ENCODE measurements at places on chromosomes 16 and 17.

- H3K4me3 ChIP-seq: no peak overlapping the region
- no peaks in the 10 kb centered on the region for H3K27me3 ChIP-seq
- H3K27ac ChIP-seq: no peak overlapping the region
These were observed 31.8 kb downstream of the USP7 start for GRCh38 chr16:8931859-8932258.

GRCh38 chr17:73639932-73640331 lies 4.3 kb downstream of the SDK2 start:
- no peaks in the 10 kb centered on the region for H3K36me3 ChIP-seq
- DNase-seq: no peak
- peaks cover 9% of the 10 kb centered on the region for H3K27me3 ChIP-seq
- H3K4me3 ChIP-seq: no peak overlapping the region
- H3K4me1 ChIP-seq: no peaks in the 10 kb centered on the region

DNA sequence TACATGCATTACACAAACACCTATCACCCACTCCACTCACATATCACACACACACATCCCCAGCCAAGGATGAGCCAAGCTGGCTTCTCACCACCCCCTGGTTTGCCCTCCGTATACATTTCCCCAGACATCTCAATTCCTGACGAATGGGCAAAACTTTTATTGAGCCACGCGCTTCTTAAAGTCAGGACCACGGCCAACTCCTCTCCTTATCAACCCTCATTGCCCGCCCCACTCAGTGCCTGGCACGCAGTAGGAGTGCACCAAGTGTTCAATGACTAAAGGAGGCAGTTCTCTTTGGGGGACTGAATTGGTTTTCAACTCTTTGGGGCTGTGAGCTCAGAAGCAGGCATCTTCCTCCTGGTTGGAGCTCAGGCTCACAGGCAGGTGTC lies 22.5 kb upstream of the C16orf78 start:
- no peaks in the 10 kb centered on the region for H3K4me1 ChIP-seq
- H3K36me3 ChIP-seq: no peaks in the 10 kb centered on the region
- H3K27ac ChIP-seq: no peak overlapping the region
- no peak for DNase-seq
- H3K27me3 ChIP-seq: no peaks in the 10 kb centered on the region
- no peak overlapping the region for H3K4me3 ChIP-seq

GRCh38 chr17:49445591-49445990 lies 30.9 kb upstream of the PHB1 start:
- no peak for DNase-seq
- no peaks in the 10 kb centered on the region for H3K36me3 ChIP-seq
- 0 out of 2 replicates have a peak, but pooled peaks cover 4% of the 10 kb centered on the region for H3K27me3 ChIP-seq
- H3K4me1 ChIP-seq: no peaks in the 10 kb centered on the region

GRCh38 chr17:7646457-7646856 lies 4.3 kb upstream of the ATP1B2 start:
- H3K4me3 ChIP-seq: no peak overlapping the region
- no peak for DNase-seq
- peaks cover 8% of the 10 kb centered on the region for H3K27me3 ChIP-seq
- H3K27ac ChIP-seq: no peak overlapping the region

- no peak overlapping the region for H3K27ac ChIP-seq
- no peak overlapping the region for H3K4me3 ChIP-seq
- H3K36me3 ChIP-seq: peaks cover 5% of the 10 kb centered on the region
- H3K4me1 ChIP-seq: no peaks in the 10 kb centered on the region
- H3K27me3 ChIP-seq: no peaks in the 10 kb centered on the region
These were observed 10.2 kb downstream of the FLII start for GRCh38 chr17:18248300-18248731.

GRCh38 chr17:63919311-63919723 lies 678 bp upstream of the GH1 start:
- H3K36me3 ChIP-seq: no peaks in the 10 kb centered on the region
- no peaks in the 10 kb centered on the region for H3K27me3 ChIP-seq
- no peak overlapping the region for H3K27ac ChIP-seq
- DNase-seq: peak; percentile 71
- no peak overlapping the region for H3K4me3 ChIP-seq

DNA sequence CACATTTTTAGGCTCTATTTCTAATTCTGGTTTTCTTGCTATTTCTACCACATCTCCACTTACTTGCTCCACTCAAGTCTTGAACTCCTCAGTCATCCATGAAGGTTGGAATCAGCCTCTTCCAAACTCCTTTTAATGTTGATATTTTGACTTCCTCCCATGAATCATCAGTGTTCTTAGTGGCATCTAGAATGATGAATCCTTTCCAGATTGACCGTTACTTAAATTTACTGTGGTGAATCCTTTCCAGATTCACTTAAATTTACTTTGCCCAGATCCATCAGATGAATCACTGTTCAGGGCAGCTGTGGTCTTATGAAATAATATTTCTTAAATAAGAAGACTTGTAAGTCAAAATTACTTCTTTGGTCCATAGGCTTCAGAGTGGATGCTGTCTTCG lies 32.4 kb downstream of the CLTC start:
- H3K4me1 ChIP-seq: no peaks in the 10 kb centered on the region
- H3K27ac ChIP-seq: no peak overlapping the region
- DNase-seq: no peak
- H3K4me3 ChIP-seq: no peak overlapping the region
- peaks cover 2% of the 10 kb centered on the region for H3K36me3 ChIP-seq

- no peaks in the 10 kb centered on the region for H3K27me3 ChIP-seq
- H3K4me3 ChIP-seq: no peak overlapping the region
- no peak for DNase-seq
- H3K36me3 ChIP-seq: no peaks in the 10 kb centered on the region
- H3K4me1 ChIP-seq: peaks cover 14% of the 10 kb centered on the region
These were observed 8.1 kb downstream of the TMEM204 start for GRCh38 chr16:1541293-1542165.

DNA sequence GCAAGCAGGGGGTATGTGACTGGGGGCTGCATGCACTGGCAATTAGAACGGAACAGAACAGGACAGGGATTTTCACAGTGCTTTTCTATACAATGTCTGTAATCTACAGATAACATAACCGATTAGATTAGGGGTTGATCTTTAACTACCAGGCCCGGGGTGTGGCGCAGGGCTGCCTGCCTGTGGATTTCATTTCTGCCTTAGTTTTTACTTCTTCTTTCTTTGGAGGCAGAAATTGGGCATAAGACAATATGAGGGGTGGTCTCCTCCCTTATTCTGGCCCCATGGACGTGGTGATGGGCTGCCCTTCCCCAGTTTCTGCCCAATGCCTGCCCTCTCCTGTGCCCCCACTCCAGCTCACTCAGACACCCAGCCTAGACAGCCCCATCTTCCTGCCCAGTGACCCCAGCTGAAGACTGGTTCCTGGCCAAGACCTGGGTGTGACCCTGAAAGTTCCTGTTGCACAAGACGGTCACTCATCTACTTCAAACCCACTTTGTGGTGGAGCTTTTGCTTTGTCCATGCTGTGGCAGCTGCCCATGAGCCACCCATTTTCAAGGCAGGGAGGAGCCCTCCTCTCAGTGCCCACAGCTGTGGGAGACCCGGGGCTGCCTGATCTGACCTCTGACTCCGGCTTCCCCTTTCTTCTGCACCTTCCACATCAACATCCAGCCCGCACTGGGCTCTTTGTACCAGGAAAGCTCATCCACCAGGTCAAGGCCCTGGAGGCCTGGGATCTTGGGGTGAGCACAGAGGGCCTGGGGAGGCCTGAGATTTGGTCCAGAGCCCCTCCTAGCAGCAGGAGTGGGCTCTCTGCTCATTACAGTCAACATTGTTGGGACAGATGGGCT lies 18.6 kb downstream of the ALOX12B start:
- no peak overlapping the region for H3K4me3 ChIP-seq
- no peak for DNase-seq
- no peaks in the 10 kb centered on the region for H3K36me3 ChIP-seq

- H3K4me3 ChIP-seq: no peak overlapping the region
- H3K27me3 ChIP-seq: peaks cover 21% of the 10 kb centered on the region
- DNase-seq: no peak
- no peaks in the 10 kb centered on the region for H3K4me1 ChIP-seq
- H3K36me3 ChIP-seq: no peaks in the 10 kb centered on the region
These were observed 3.0 kb downstream of the BAHCC1 start for GRCh38 chr17:81398176-81398831.

DNA sequence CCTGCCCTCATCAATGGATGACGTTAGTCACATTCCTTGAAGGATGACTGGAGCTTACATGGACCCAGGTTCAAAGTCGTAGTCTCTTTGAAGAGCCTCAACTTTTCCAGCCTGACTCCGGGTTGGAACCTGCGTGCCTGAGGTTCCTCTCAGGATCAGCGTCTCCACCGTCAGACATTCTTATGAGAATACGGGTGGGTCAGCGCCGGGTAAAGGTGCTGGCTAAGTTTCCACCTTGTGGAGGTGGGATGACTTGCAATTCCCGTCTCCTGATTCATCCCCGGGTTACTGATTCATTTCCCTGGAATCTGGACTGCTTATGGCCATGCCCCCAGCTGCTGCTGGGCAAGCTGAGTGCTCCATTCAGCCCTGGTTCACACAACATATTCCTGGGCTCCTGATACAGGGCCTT lies 38.9 kb upstream of the CMIP start:
- DNase-seq: no peak
- no peaks in the 10 kb centered on the region for H3K36me3 ChIP-seq
- H3K27ac ChIP-seq: no peak overlapping the region
- H3K4me3 ChIP-seq: no peak overlapping the region
- H3K27me3 ChIP-seq: no peaks in the 10 kb centered on the region

DNA sequence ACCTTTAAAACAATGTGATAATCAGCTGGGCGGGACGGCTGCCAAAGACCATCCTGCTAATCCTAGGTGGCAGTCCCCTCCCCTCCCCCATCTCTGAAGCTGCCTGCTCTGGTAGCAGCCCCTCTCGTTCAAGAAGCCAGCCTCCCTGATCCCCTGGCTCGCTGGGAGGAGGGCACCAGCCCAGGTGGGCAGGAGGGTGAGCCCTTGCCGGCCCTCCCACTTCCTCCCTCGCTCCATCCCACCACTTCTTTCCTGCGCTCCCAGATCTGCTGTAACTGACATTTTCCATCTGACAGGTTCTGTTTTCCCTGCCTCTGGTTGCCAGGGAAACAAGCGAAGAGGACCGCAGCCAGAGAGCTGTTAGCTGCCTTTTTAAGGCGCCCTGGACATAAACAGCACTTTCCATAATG lies 155.7 kb upstream of the TNRC6C start:
- no peak overlapping the region for H3K27ac ChIP-seq
- no peak overlapping the region for H3K4me3 ChIP-seq
- H3K4me1 ChIP-seq: no peaks in the 10 kb centered on the region
- DNase-seq: no peak

GRCh38 chr16:49688036-49688697 lies 167.7 kb downstream of the ZNF423 start:
- H3K27me3 ChIP-seq: peaks cover 2% of the 10 kb centered on the region
- H3K4me1 ChIP-seq: no peaks in the 10 kb centered on the region
- no peak overlapping the region for H3K27ac ChIP-seq
- no peak overlapping the region for H3K4me3 ChIP-seq
- no peaks in the 10 kb centered on the region for H3K36me3 ChIP-seq

- H3K4me1 ChIP-seq: no peaks in the 10 kb centered on the region
- H3K4me3 ChIP-seq: no peak overlapping the region
- H3K27me3 ChIP-seq: no peaks in the 10 kb centered on the region
These were observed 39.3 kb downstream of the ENGASE start for GRCh38 chr17:79113699-79114457.

DNA sequence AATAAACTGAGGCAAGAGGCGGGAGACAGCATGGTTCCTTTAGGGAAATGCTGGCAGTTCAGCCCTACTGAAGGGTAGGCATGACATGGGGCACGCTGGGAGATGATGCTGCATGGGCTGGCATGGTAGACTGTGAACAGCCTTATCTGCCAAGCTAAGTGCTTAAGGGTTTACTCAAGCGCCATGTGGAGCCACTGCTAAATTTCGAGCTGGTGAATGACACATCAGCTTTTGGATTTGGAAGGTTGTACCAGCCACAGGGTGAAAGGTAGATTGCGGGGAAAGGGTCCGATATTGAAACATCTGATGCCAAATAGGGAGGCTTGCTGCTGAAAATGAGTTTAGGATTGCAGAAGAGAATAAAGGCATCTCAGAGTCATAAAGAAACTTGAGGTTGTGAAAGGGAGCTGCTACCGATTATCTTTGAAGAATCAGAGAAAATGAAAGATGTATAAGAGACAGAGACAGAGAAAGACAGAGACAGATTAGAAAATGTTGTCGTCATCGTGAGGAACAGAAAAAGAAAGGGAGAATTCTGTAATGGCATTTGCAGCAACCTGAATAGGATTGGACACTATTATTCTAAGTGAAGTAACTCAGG lies 16.3 kb downstream of the PIK3R5 start:
- H3K27ac ChIP-seq: peak overlapping the region; percentile 62
- DNase-seq: no peak
- no peaks in the 10 kb centered on the region for H3K27me3 ChIP-seq
- peaks cover 19% of the 10 kb centered on the region for H3K36me3 ChIP-seq
- H3K4me1 ChIP-seq: peaks cover 58% of the 10 kb centered on the region

DNA sequence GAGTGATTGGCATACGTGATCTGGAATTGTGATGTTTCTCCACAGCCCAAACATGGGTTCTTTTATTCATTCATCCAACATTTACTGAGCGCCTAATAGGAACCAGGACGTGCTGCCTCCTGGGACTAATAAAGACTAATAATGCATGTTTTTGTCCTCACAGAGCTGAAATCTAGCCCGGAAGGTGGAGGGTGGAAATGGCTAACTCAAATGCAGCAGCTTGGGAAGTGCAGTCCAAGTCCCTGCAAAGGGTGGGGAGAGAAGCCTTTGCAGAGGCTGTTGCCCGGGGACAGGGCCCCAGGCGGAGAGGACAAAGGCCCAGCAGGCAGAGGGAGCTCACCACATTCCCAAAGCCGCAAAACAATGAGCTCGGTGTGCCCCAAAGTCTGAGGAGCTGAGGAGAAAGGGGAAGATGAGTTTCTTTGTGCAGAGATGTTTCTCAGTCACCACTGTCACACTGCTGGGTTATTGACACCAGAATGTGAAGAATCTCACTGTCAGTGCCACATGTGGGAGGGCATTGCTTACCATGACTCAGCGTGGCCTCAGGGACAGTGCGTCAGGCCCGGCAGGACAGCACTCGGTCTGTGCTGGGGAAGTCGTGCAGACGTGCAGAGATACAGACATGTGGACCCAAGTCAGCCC lies 118.2 kb upstream of the CHMP6 start:
- no peaks in the 10 kb centered on the region for H3K27me3 ChIP-seq
- no peak overlapping the region for H3K4me3 ChIP-seq
- peaks cover 17% of the 10 kb centered on the region for H3K4me1 ChIP-seq
- DNase-seq: no peak

- H3K36me3 ChIP-seq: no peaks in the 10 kb centered on the region
- H3K27me3 ChIP-seq: no peaks in the 10 kb centered on the region
- H3K4me3 ChIP-seq: no peak overlapping the region
- H3K27ac ChIP-seq: no peak overlapping the region
- no peaks in the 10 kb centered on the region for H3K4me1 ChIP-seq
These were observed 538.7 kb upstream of the HSBP1 start for GRCh38 chr16:83269048-83269447.

DNA sequence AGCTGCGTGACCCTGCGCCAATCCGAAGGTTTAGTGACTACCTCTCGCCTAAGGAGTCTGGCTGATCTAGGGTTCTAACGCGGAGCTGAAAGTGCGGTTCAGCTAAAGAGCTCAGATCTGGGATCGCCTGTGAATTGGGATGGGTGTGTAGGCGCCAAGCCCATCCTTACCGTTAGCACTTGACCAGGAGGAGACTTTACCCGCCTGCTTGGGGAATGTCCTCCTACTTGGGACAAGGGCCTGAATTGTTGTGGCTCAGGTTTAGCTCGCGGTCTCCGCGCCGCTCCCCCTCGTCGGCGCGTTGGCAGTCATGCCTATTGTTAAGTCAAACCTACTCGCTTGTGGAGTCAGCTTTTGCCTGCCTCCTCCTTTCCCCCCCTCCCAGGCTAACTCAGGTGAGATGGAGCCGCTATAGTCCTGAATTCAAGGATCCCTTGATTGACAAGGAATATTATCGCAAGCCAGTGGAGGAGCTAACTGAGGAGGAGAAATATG lies 480 bp downstream of the MRPS7 start:
- peaks cover 13% of the 10 kb centered on the region for H3K36me3 ChIP-seq
- DNase-seq: no peak
- peaks cover 9% of the 10 kb centered on the region for H3K4me1 ChIP-seq
- peak overlapping the region; percentile 86 for H3K4me3 ChIP-seq
- H3K27ac ChIP-seq: peak overlapping the region; percentile 99
